AG10803 (cell line): ENCODE measurements at places on chromosomes 3 and 15.
A peak's percentile ranks its signal among the peaks of the same experiment; 100 is the strongest.

DNA sequence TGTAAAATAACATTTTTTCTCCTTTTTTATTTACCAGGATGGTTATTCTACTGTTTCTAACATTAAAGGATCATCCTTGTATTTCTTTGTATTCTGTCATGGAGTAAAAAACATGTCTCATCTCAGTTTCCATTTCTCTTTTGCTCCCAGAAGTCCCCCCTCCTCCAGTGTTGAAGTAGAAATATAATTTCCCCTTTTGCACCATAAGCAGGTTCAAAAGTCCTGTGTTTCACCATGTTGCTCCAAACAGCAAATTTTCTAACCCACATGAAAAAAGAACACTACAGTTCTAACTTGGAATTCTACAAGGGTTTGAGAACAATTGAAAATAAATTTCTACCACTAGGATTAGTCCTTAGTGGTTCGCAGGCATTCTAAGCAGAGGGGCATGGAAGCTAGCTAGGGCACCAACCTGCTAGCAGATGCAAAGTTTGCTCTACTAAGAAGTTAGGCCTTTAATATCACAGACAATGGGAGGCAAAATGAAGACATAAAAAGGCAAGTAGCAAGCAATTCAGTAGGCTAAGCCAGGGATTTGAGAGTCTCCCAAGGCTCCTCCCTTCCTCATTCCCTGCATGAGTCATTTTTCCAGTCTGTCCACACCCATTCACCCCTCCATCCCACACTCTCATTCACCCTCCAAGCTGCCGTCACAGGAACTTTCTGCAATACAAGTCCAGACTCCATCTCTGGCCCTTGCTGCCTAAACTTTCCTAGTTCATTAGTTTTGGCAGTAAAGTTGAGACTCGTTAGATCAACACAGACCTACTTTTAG, 2.3 kb upstream of the MBNL1 start:
- peak; percentile 97 for DNase-seq

- no peak for DNase-seq
Measured at GRCh38 chr15:74816624-74817369, 4.2 kb downstream of the LMAN1L start.

DNA sequence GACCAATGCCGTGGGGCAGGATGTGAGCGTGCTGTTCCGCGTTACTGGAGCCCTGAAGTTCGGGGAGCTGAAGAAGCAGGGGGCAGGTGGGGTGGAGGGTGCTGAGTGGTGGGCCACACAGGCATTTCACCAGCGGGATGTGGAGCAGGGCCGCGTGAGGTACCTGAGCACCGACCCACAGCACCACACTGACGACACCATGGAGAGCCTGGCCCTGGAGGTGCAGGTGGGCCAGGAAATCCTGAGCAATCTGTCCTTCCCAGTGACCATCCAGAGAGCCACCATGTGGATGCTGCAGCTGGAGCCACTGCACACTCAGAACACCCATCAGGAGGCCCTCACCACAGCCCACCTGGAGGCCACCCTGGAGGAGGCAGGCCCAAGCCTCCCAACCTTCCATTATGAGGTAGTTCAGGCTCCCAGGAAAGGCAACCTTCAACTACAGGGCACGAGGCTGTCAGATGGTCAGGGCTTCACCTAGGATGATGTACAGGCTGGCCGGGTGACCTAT, 179.6 kb downstream of the TBC1D2B start:
- no peak for DNase-seq

- DNase-seq, result peak; percentile 99
Measured at GRCh38 chr3:73614419-73614818, 10.3 kb downstream of the PDZRN3 start.

DNA sequence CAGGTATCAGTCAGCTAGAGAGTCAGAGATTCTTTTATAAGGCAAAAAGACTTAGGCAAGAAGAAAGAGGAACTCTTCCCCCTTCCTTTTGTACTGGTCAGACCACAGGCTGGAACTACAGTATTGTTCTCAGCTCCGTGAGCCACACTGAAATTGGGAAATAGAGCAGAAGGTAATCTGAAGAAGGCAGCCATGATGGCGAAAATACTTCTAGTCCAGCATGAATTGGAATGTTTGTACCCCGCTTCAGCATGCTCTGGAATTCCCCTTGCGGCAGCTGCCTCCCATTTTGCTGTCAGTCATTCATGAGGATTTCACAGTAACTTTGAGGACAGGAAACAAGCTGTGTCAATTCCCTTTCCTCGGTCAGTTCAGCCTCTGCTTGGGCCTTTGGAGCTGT, 96.2 kb downstream of the CORO2B start:
- DNase-seq, result no peak

GRCh38 chr15:85307687-85308045, 72.7 kb upstream of the AKAP13 start:
- no peak for DNase-seq

DNA sequence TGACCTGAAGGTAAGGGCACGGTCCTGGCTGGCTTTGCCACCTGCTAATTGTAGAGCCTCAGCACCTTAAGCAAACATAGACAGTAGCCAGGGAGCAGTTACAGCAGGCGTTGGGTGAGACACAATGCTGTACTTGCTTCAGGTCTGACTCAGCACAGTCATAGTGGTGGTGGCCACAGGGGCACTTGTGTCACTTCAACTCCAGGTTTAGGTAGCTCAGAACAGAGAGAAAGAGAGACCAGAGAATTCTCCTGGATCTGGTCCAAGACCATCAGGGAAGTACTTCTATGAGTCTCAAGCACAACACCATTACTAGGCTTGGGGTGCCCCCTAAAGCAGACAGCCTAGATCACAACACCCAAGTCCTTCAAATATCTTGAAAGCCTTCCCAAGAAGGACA, 204.4 kb downstream of the OTOL1 start:
- no peak for DNase-seq

GRCh38 chr15:43449981-43450380, 43.0 kb downstream of the TP53BP1 start:
- DNase-seq, result no peak

DNA sequence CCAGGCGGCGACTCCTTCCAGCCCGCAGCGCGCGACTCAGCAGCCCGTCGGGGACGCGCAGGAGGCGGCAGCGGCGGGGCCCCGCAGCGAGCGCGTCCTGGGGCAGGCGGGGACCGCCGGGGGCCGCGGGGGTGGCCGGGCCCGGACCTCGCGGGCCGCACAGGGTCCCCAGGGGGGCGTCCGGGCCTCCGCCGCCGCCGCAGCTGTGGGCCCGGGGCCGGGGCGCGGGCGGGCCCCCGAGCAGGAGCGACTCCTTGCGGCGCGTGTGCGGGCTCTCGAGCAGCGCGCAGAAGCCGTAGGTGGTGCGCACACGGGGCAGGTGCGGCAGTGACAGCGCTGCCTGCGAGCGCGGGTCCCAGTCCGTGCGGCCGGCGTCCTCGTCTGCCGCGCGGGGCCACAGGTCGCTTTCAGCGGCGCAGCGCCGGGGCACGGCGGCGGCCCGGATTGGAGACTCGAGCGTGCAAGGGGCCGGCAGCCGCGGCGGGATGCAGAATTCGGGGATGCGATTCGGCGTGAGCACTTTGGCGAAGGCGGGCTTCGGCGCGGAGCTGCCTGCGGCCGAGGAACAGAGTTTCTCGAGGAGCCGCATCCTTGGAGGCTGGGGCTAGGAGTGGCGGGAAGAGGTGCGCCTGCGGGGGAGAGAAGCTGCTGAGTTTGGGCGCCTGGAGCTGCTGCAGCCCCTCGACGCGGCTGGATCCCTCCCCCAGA, 535 bp downstream of the C2CD4B start:
- DNase-seq, result no peak

DNA sequence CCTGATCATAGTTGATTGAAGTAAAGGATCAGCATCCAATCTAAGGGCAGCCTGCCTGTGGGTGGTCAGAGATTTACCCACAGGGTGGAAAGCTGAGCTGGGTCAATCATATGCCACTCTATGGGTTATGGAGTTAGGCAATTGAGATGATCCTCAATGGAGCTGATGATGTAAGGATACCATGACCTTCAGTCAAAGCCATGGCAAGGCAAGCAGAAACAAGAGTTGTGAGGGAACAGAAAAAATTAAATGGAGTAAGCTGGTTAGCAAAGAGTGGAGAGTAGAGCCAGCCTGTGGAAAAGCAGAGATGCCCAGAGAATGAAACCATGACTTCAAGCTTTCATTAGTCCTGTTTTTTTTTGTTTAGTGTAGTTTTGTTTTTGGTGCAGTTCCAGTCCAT, 5.7 kb upstream of the IQGAP1 start:
- no peak for DNase-seq

- peak; percentile 91 for DNase-seq
Measured at GRCh38 chr3:52090131-52090932, 34.0 kb upstream of the DUSP7 start.

DNA sequence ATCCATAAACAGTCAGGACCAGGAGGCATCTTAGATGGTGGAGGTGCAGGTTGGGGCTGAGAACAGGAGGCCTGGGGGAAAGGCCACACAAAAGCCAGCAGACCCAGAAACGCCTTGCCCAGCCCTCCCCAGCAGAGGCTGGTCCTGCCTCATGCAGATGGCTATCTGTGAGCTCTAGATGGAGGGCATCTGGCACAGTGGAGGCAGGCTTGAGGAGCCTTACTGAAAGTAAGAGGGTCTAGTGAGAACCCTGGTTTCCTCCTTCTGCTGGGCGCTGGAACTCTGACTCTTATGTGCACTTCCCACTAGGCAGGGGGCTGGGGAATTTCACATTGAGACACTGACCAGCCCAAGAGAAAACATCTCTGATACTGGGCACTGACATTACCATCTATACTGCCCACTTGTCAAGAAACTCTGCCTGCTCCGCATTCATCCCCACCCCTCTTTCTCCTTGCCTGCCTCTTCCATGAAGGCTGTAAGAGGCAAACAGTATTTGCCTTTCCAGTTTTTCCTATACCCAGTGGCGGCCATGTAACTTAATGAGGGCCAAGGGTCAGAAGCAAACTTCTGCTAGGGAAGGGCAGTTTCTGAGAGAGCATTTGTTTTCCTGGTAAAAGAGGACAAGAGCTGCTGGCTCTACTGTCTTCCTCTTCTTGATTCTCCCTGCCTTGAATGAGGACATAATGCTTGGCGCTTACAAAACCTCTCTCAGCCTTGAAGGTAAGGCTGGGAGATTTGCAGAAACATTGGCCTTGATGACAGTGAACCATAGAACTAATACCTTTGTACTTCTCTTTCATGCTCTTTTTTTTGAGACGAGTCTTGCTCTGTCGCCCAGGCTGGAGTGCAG, 4.4 kb upstream of the SCN5A start:
- no peak for DNase-seq

- DNase-seq, result peak; percentile 72
Measured at GRCh38 chr15:40746916-40747418, 8.1 kb downstream of the RMDN3 start.

GRCh38 chr3:134067531-134068161, 37.9 kb upstream of the SLCO2A1 start:
- DNase-seq, result no peak

- no peak for DNase-seq
Measured at GRCh38 chr3:183369627-183370026, 58.8 kb downstream of the MCF2L2 start.

GRCh38 chr3:101665851-101666250, 11.1 kb downstream of the ZBTB11 start:
- no peak for DNase-seq

- peak; percentile 35 for DNase-seq
Measured at GRCh38 chr15:97998307-97999071, 38.0 kb downstream of the ARRDC4 start.

- DNase-seq, result peak; percentile 50
Measured at GRCh38 chr3:108088697-108089096, 2.1 kb downstream of the CD47 start.

DNA sequence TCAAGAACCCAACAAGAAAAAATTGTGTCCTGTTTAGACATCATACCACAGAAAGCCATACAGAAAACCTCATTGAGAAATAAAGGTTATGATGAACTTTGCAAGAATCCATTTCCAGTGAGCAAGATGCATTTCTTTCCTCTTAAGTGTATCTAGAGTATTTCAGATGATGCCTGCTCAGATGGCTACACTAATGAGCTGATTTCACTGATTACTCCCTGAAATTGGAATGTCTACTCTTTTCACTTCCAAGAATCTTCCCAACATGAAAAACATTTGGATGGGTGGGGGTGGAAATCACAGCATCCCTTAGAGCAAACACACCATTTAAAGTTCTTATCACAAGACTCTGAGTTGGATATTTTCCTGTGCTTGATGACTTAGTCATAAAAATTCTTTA, 41.4 kb upstream of the IL12A start:
- DNase-seq, result peak; percentile 96

DNA sequence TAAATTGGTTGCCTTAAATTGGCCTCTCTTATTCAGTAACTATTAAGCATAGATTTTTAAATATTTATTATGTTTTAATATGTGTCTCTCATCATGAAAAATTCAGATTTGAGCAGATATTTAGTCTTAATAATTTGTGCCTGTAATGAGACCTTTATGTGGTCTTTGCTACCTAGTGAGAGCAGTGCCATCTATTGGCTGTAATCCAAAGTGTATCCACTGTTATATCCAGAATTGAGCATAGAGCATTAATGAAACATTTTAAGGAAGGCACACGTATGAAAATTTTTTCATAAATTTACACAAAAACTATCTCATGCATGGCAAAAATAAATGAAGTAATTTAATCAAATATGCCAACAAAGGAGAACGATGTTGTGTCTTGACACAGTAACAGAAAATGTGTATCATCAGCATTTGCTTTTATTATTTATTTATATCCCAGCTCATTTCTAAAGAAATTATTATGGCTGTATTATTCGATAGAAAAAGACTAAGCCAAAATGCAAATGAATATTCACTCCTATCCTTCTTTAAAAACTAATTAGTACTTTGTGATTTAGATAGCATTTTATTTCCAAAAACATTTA, 203.5 kb downstream of the RSRC1 start:
- peak; percentile 15 for DNase-seq

DNA sequence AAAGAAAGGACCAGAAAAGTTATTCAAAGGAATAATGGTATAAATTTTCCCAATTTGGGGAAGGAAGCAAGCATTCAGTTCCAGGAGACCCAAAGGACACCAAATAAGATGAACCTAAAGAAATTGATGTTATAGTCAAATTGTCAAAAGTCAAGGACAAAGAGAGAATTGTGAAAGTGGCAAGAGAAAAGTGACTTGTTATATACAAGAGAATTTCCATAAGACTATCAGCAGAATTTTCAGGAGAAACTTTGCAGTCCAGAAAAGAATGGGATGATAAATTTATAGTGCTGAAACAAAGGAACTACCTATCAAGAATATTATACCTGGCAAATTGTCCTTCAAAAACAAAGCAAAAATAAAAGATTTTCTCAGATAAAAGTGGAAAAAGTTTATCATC, 43.8 kb upstream of the FOXB1 start:
- DNase-seq, result no peak

DNA sequence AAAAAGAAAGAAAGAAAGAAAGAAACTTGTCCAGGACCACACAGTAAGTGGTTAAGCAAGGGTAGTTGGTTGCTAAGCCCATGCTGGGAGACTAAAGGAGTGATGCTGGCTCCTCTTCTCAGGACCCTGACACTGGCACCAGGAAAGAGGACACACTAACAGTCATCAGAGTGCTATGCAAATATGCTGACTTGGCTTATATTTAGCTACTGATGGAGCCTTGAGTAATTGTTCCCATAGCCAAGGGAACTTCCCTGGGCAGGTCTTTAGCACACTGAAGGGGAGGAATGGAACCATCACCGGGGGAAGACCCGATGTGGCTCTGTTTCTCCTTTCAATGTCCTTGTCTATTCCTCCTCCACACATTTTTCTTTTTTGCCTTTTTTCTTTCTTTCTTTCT, 6.2 kb downstream of the TMEM40 start:
- DNase-seq, result peak; percentile 26

- peak; percentile 33 for DNase-seq
Measured at GRCh38 chr3:40313975-40314860, 4.7 kb downstream of the EIF1B start.

GRCh38 chr3:100277255-100277800, 16.5 kb downstream of the TBC1D23 start:
- no peak for DNase-seq

GRCh38 chr3:24363242-24363641, 131.4 kb downstream of the THRB start:
- peak; percentile 32 for DNase-seq

- peak; percentile 78 for DNase-seq
Measured at GRCh38 chr15:39584662-39585388, 3.9 kb downstream of the THBS1 start.
